ENCODE measurements at places on chromosomes 1 and 21.
A peak's percentile ranks its signal among the peaks of the same experiment; 100 is the strongest.

DNA sequence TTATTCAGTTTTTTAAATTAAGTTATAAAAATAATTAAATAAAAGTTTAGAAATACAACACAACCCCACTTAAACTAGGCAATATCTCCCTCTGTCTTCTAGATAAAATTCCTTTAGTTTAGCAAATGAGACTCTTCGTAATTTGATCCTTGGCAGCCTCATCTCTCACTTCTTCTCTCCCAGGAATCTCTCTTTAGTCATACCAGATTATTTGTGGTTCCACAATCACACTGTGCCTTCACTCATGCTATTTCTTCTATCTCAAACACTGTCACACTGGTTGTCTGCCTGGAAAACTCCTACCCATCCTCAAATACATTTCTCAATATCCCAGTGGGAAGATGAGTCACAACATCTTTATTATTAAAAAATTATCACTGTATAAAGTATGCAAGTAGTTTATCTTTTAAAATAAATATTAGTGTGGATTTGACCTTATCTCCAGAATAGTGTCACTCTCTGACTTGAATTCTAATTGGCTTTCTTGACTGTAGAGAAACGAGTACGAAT lies 195.5 kb downstream of the KCNH1 start:
- no peak for DNase-seq

DNA sequence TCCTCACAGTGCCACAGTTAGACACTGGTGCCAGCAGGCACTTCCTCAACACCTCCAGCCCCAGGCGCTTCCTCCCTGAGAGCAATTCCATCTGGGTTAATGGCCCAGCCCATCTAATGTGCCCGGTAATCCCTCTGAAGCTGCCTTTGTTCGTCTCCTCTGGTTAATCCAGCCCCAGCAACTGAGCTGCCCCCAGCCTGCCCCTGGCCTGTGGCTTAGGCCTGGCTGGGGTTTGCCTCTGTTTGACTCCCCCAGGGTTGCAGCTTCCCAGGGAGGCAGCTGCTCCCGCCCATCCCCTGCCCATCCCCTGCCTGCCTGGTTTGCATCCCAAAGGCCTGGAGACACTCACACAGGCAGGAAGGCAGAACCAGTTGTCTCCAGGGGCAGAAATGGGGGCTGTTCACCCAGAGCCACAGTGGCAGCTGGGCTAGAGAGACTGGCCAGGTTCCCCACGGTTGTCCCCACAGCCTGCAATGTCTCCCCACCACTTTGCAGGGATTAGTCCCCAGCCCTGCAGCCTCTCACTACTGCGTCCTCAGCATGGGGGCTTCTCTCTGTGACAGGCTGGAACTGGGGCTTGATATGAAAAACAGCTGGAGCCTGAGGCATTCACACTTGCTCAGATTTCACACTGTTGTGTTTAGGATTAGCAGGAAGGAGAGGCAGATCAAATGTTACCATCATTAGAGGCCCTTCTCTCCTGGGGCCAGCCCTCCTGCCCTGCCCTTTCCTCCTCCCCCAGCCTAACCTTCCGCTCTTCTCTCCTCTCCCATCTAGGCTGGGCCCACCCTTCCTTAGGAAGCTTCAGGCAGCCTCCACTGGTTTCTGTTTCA lies 120.2 kb downstream of the TLR5 start:
- no peak for DNase-seq

GRCh38 chr1:68438310-68438709 lies 11.4 kb downstream of the RPE65 start:
- no peak for DNase-seq

DNA sequence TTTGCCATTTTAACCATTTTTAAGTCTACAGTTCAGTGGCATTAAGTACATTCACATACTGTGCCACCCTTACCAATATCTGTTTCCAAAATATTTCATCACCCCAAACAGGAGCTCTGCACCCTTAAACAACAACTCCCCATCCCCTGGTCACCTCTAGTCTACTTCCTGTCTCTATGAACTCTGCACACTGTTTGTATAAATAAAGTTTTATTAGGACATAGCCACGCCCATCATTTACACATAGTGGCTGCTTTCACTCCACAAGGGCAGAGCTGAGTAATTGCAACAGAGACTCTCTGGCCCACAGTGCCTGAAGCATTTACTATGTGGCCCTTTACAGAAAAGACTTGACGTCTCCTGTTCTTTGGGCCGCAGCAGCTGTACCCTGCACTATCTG lies 30.1 kb downstream of the KCNAB2 start:
- no peak for DNase-seq

DNA sequence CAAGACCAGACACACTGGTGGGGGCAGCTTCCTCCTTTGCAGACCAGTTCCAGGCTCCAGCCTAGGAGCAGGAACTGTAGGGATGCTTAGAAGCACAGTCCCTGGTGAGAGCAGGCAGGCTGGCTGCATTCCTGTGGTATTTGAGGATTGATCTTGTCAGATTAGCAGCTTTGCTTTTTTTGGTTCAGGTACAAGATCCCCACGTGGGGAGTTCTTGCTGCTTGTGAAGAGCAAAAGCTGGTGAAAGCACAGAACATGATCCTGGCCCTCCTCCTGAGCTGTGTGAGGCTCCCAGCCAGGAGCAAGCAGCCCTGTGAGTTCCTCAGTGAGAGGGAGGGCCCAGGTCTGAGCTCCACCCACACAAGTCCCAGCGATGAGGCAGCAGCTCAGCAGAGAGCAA lies 75.3 kb upstream of the ARTN start:
- DNase-seq: peak; percentile 89

- no peak for DNase-seq
These were observed 501.8 kb downstream of the LMO4 start for GRCh38 chr1:87830432-87830978.

DNA sequence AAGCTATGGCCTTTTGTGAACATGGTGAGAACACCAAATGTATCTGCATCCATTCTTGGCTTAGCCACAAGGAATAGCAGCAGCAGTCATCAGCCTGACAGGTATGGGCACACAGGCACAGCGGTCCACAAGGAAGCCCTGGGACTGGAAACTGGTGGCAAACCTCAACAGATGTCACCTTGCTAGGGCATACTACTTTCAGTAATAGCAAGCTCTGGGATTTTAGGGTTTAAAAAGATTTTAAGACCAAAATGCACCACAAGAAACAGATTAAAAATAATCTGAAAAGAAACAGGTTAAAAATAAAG lies 9.7 kb upstream of the CADM3 start:
- DNase-seq: no peak

DNA sequence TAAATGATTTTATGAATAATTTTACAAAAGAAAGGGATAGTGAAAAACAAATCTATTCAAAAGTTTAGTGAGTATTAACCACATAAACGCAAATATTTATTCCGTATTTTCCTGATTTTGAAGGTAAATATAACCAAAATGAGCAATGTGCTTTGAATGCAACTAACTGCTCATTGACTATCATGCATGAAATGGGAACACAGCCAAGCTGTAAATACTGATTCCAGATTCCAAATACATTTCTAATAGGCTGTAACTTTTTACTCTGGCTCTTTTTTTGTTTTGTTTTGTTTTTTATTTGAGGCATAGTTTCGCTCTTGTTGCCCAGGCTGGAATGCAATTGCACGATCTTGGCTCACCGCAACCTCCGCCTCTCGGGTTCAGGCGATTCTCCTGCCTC lies 41.8 kb downstream of the SELENOF start:
- no peak for DNase-seq

- no peak for DNase-seq
These were observed 112.0 kb downstream of the UBE2U start for GRCh38 chr1:64315402-64315801.

- DNase-seq: peak; percentile 89
These were observed 7.2 kb downstream of the TUFT1 start for GRCh38 chr1:151547119-151547899.

- no peak for DNase-seq
These were observed 92.8 kb downstream of the PDE9A start for GRCh38 chr21:42746240-42746592.

DNA sequence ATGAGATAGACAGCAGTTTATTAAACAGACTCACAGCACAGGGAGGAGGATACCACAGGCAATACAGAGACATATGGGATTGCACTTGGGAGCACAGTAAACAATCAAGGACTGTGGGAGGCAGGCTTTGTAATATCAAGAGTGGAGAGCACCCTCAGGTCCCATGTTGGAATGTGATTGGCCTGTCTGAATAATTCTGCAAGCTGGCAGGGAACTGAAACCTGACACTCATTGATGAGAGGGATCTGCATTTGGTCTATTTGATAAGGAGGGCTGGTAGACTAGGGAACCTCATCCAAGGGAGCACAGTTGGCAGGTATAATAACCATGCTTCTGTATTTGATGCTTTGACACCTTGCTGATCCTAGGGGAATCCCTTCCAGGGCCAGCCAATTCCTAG lies 69.9 kb upstream of the PRMT6 start:
- DNase-seq: no peak

GRCh38 chr1:13514821-13515220 lies 1.0 kb upstream of the LRRC38 start:
- DNase-seq: no peak

DNA sequence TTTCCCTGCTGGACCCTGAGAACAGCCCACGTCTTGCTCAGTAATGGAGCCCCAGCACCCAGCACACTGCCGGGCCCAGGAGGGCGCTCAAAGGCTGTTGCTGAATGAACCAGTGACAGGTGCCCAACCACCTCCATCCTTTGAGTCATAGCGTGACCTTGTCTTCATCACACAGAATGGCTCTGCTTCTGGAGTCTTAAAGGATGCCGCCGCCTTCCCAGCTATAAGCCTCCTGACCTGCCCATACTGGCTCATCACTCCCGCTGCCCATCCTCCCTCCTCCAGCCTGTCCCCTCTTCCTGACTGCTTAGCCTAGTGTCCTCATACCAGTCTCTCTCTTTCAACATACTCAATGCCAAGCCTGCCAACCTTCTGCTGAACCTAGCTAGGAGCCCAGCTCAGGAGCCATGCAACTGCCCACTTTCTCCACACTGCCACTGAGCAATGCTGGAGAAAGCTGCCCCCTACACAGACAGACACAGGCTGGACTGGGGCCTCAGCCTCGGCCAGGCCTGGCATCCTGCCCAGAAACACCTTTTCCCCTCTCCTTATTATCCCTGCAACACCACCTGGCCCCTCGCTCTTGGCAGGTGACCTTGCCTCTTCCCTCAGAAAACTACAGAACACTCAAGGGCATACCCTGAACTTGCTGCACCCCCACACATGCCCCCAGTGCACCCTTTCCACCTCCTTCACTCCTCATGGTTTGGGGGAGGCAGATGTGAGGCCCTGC lies 14.1 kb downstream of the TTC39A start:
- DNase-seq: no peak

GRCh38 chr1:60171801-60172200 lies 98.2 kb upstream of the C1orf87 start:
- peak; percentile 6 for DNase-seq

DNA sequence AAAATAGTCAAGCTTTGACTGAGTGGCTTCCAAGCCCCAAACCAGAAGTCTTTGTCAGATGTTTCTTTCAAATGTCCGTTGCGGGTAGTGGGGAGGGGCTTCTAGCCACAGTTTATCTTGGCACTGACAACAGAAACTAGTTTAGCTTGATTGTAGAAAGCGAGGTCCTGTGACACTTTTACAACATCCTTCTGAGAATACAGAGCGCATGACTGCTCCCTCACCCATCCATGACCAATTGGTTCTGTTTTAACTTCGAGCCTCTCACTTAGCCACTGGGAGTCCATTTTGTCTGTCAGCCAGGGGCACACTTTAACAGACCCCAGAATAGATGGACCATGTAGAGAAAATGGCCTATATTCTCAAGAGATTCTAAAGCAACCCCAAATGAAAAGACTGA lies 199.2 kb upstream of the ST6GALNAC5 start:
- DNase-seq: no peak

- DNase-seq: no peak
These were observed 76.7 kb downstream of the ASH1L start for GRCh38 chr1:155485945-155486344.
